A673 (cell line): ENCODE measurements at places on chromosomes 12 and 14. TPM values are rescaled to one million over a fixed set of nuclear protein-coding genes. Genes with fewer than 3 reads are reported as not detected.

GRCh38 chr12:27015730-27016076, 1.5 kb upstream of the TM7SF3 start:
- DNase-seq = peak; percentile 64

GRCh38 chr14:52146504-52146903, 77.6 kb upstream of the NID2 start:
- no peak for DNase-seq

DNA sequence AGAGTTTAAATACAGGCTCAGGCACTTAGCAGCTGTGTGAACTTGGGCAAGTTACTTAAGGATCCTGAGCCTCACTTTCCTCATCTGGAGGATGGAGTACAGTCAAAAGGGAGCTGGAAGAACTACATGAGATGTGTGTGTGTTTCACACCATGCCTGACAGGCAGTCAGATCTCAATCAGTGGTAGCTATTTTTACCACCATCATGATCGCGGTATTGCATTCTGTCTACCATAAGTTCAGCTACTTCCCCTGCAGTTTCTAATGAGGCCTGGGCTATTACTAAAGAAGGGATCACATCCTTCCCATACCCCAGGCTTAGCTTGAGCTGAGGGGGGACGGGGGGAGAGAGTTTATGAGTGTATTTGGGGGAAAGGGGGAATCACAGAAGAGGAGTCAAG, 7.0 kb downstream of the AQP6 start:
- DNase-seq = no peak

DNA sequence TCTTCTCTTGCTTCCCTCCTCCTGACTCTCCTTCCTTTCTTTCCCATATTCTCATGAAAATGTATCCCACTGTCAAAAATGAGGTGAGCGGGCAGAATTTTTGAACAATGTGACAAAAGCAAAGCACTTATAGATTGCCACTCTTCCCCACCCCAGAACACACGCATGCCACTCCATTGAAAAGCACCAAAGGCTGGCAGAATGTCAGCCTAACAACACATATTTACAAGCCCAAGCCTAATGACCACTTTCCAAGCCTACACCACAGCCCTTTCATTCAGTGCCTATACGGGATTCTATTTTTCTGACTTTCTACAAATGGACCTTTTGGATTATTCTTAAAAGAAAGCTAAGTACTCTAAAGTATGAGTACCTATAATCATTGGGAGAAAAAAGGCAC, 62.9 kb upstream of the METAP2 start:
- no peak for DNase-seq

GRCh38 chr12:131755305-131756113, 44.6 kb downstream of the SFSWAP start:
- peak; percentile 68 for DNase-seq

DNA sequence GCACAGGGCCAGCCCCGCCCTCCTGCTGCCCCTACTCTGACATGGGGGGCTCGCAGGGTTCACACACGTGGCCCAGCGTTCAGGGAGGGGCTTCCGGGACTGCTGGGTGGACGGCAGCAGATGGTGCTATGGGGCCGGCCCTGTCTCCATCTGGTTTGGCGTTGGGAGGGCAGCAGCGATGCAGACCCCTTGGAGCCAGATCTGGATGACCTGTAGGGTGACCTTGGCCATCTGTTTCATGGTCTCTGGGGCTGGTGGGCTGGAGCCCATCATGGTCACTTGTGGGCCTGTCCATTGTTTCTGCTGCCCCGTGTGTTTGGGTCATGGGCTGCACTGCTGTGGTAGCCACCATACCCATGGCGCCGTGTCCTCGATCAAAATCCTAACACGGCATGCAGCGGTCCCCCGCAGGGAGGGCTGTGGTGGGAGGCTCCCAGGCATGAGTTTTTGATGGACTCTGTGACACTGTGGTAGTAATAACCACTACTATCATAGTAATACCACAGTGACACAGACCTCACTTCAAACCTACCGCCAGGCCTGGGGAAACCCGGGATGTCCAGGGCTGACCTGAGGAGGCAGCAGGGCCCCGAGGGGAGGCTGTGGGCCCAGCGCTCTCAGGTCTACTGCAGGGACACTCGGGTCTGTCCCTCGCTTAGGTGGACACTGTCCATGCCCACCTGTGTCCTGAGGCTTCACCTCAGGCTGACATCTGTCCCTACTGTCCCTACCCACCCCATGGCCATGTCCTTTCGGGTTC, 359.4 kb downstream of the TMEM121 start:
- no peak for DNase-seq

DNA sequence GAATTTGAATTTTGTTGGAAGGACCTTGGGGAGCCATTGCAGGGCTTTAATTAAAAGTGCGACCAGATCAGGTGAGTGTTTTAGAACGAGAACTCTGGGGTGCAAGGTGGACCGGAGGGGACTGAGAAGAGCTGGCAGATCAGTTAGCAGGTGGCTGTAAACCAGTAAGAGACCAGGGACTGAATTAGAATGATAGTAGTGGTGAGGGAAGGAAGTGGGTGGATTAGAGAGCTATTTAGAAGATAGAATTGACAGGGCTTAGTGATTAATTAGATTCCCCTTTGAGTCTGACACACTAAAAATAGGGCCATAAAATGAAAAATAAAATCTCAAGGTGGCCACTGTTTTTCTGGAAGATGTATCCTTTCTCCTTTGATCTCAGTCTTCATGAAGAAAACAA, 44.8 kb downstream of the PLXNC1 start:
- no peak for DNase-seq

- DNase-seq = no peak
Measured at GRCh38 chr12:64792128-64792527, 32.3 kb upstream of the TBC1D30 start.

DNA sequence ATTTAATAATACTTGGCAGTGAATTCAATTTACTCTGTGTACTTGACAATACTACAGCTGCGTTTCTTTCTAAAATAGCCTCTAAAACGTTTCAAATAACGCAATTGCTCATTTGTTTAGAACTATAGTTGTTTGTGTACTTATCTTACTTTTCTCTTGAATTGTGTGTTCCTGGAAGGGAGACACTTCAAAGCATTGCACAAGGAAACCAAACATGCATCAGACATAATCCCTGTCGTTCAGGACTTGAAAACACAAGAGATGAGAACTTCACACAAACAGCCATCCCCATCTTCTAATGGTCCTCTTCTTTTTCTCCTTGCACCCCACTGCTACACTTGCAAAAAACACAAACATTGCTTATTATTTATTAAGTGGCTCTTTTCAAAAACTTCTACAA, 38.5 kb downstream of the PTGER2 start:
- DNase-seq = no peak

GRCh38 chr14:58972233-58973017, 216.0 kb upstream of the DAAM1 start:
- no peak for DNase-seq

- peak; percentile 54 for DNase-seq
Measured at GRCh38 chr14:102759456-102760187, 17.6 kb upstream of the TRAF3 start.

DNA sequence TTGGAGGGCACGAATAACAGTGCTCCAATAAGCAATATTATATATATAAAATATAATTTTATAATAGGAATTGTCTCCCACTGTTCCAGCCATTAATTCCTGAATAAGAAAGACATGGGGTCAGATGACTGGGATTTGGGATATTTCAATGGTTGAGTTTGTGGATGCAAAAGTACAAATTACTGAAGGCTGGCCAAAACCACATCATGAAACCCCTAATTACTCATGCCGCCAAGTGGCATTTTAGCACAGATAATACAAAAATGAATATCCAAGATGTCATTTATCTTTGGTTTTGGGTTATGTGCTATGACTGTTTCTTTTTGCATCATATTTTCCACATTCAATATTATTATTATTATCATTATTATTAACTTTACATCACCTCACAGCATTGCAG, 261.4 kb upstream of the TBX3 start:
- DNase-seq = no peak

GRCh38 chr12:90163975-90164374, 455.3 kb upstream of the ATP2B1 start:
- DNase-seq = peak; percentile 9

DNA sequence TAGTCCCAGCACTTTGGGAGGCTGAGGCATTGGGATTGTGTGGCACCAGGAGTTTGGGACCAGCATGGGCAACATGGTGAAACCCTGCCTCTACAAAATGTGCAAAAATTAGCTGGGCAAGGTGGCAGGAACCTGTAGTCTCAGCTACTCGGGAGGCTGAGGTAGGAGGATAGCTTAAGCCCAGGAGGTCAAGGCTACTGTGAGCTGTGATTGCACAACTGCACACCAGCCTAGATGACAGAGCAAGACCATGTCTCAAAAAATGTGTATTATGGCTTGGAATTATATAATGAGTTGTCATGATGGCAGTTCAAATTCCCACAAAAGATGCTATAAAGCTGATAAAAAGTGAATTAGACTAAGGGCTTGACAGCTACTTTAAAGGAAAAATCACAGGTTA, 20.6 kb upstream of the TMPRSS12 start:
- DNase-seq = no peak

Gene CIPC
- 24.8 and 31.1 TPM in 2 replicates for total RNA-seq

Gene DTX1
- total RNA-seq = 5.5 and 6.1 TPM in 2 replicates

Gene IAPP
- total RNA-seq = not detected in 2 replicates

Gene CISTR
- total RNA-seq = not detected in 2 replicates

Gene TUNAR
- total RNA-seq = not detected in 2 replicates

Gene CPNE6
- not detected in 2 replicates for total RNA-seq

Gene HOXC6
- total RNA-seq = 20.8 and 22.3 TPM in 2 replicates

Gene KRR1
- total RNA-seq = 75.3 and 85.9 TPM in 2 replicates
